ENCODE measurements at places on chromosomes 4 and X. TPM values are rescaled to one million over a fixed set of nuclear protein-coding genes. Genes with fewer than 3 reads are reported as not detected.

DNA sequence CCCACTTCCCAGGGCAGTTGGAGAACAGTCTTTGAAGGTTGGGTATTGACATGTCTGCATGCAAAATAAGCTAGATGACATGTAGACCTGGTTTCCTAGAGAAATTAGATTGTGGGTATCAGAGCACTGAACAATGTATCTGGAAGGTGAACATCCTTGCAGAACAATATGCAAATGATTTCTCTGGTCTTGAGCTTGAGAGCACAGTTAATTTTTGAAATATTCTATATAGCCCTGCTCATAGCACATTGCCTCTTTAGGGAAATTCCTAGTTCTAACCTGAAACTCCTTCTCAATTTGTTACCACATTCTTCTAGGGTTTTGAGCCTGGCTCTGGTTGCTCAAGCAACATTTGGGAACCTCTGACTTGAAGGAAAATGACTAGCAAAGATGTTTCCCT lies 41.6 kb upstream of the LAS1L start:
- H3K27me3 ChIP-seq = no peaks in the 10 kb centered on the region
- H3K36me3 ChIP-seq = no peaks in the 10 kb centered on the region
- H3K4me3 ChIP-seq = no peak overlapping the region

DNA sequence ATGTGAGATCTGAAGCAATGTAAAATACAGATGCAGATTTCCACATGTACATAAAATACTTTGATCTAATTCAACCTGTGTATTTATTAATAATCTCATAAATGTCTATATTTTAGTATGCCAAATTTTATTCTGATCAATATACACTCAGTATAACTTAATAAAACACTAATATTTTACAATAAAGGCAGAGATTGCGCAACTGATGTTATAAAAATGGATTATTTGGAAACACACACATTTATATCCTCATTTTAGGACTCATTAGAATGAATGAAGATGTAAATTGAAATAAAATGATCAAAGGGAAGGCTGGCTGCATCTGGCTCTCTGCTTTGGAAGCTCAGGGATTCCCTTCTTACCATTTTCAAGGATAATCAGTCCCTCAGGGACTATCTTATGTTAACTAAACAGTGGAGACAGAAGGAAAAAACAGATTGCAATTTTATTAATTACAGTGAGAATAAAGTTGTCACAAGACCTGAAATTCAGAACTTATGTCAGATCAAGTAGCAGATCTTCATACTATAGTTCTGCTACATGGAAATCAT lies 900.9 kb upstream of the EPHA5 start:
- no peak overlapping the region for H3K27ac ChIP-seq
- H3K4me1 ChIP-seq = no peaks in the 10 kb centered on the region
- H3K36me3 ChIP-seq = no peaks in the 10 kb centered on the region
- no peak overlapping the region for H3K4me3 ChIP-seq
- no peak for DNase-seq
- no peaks in the 10 kb centered on the region for H3K27me3 ChIP-seq

DNA sequence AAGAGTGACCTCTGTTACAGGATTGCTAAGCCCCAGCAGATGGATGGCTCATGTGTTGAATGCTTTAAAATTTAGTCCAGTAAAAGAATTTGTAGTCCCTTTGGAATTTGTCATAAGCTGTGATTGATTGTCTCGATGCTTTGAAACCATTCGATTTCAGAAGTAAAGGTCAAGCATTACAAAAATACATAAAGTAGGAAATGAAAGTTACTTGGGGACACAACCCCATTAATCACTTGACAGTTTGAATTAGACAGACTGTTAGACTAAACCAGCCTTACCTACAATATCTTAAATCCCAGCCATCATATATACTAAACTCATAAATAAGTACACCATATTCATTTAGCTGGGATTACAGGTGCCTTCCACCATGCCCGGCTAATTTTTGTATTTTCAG lies 6.6 kb downstream of the REST start:
- no peak overlapping the region for H3K4me3 ChIP-seq
- no peak overlapping the region for H3K27ac ChIP-seq
- H3K27me3 ChIP-seq = no peaks in the 10 kb centered on the region
- peaks cover 50% of the 10 kb centered on the region for H3K36me3 ChIP-seq

- H3K4me1 ChIP-seq = no peaks in the 10 kb centered on the region
- H3K36me3 ChIP-seq = no peaks in the 10 kb centered on the region
- no peaks in the 10 kb centered on the region for H3K27me3 ChIP-seq
Measured at GRCh38 chr4:13722649-13723048, 95.1 kb upstream of the BOD1L1 start.

GRCh38 chrX:110171442-110171841 lies 146.4 kb downstream of the AMMECR1 start:
- H3K4me1 ChIP-seq = peaks cover 4% of the 10 kb centered on the region
- H3K4me3 ChIP-seq = no peak overlapping the region
- H3K27ac ChIP-seq = no peak overlapping the region
- DNase-seq = no peak

DNA sequence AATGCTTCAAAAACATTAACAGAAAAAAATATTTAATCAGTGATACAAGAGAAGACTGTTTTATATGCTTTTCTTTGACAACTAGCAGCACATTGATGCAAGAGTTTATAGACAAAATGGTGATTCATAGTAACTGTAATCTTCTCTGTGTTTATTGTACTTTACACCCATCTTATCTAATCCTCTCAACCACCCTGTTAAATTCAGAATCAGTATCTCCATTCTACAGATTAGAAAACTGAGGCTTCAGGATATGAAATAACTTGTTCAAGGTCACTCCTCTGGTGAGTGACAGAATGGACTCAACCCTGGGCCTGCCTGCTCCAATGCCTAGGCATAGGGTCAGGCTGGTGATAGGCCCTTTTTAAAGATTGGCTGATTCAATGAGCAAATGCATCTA lies 26.1 kb upstream of the TMEM184C start:
- H3K36me3 ChIP-seq = no peaks in the 10 kb centered on the region
- H3K4me3 ChIP-seq = no peak overlapping the region
- H3K27ac ChIP-seq = no peak overlapping the region
- H3K27me3 ChIP-seq = peaks cover 10% of the 10 kb centered on the region
- H3K4me1 ChIP-seq = no peaks in the 10 kb centered on the region

GRCh38 chr4:28269426-28269825 lies 1408.8 kb downstream of the STIM2 start:
- H3K4me1 ChIP-seq = no peaks in the 10 kb centered on the region
- H3K27me3 ChIP-seq = no peaks in the 10 kb centered on the region
- H3K4me3 ChIP-seq = no peak overlapping the region
- no peak for DNase-seq

DNA sequence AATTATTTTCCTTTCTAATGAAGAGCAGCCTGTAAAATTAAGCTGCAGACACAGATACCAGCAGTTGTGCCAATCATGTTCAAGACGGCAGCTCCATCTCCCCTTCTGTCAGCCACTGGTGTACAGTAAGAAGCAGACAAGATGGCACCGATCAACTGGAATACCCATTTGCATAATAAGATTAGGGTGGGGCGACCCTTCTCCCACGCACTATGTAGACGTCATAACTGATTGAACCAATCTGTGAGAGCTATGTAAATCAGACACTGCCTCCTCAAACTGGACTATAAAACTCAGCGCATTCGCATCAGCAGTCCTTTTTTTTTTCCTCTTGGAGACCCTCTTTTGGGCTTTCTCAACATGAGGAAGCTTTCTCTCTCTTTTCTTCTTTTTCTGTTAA lies 40.4 kb upstream of the INTS6L start:
- peaks cover 5% of the 10 kb centered on the region for H3K4me1 ChIP-seq
- no peak overlapping the region for H3K4me3 ChIP-seq
- no peaks in the 10 kb centered on the region for H3K36me3 ChIP-seq
- no peak overlapping the region for H3K27ac ChIP-seq

GRCh38 chrX:4851534-4851933 lies 1138.1 kb upstream of the PRKX start:
- no peak overlapping the region for H3K4me3 ChIP-seq
- DNase-seq = no peak
- H3K36me3 ChIP-seq = no peaks in the 10 kb centered on the region
- H3K27me3 ChIP-seq = no peaks in the 10 kb centered on the region
- H3K27ac ChIP-seq = no peak overlapping the region

- no peaks in the 10 kb centered on the region for H3K36me3 ChIP-seq
- H3K27ac ChIP-seq = no peak overlapping the region
- no peak overlapping the region for H3K4me3 ChIP-seq
- no peaks in the 10 kb centered on the region for H3K4me1 ChIP-seq
Measured at GRCh38 chrX:135931644-135932487, 38.4 kb downstream of the SAGE1 start.

GRCh38 chr4:138616775-138617174 lies 374.6 kb upstream of the SLC7A11 start:
- no peak overlapping the region for H3K4me3 ChIP-seq
- no peaks in the 10 kb centered on the region for H3K36me3 ChIP-seq
- DNase-seq = no peak
- no peaks in the 10 kb centered on the region for H3K4me1 ChIP-seq

DNA sequence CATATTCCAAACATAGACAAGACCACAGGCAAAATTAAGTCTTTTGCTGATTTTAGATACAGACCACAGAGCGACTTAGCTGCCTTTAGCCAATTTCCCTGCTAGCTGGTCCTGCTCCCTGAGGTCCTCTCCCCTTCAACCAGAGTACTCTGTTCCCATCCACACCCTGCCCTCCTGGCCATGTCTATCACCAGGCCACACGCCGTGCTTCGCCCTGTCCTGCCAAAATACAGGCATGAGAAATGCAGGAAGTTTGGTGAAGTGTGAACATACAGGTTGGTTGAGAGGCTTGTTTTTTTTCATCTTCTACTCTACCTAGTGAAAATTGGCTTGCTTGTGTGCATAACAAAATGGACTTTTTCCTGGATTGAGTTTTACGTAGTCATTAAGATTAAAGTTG lies 226.2 kb upstream of the TENM3 start:
- H3K4me1 ChIP-seq = no peaks in the 10 kb centered on the region
- DNase-seq = no peak
- no peaks in the 10 kb centered on the region for H3K27me3 ChIP-seq
- no peaks in the 10 kb centered on the region for H3K36me3 ChIP-seq
- H3K27ac ChIP-seq = no peak overlapping the region
- H3K4me3 ChIP-seq = no peak overlapping the region

DNA sequence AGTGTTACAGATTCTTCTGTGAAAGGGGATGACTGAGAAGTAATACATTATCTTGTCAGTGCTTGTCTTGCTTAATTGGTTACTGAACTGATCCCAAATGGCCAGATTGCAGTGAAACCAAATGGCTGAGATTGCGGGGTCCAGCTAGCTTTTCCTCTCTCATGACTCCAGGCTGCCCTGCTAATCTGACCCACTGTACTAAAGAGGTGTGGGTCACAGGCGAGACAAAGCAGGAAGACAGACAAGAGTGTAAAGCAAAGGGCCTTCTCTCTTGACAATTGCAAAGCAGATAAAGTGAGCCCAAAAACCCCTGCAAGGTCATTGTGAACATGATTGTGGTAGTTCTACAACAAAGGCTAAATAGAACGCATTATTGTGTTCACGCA lies 2.1 kb downstream of the TMEM150C start:
- no peak overlapping the region for H3K4me3 ChIP-seq
- no peak for DNase-seq
- H3K27ac ChIP-seq = no peak overlapping the region
- no peaks in the 10 kb centered on the region for H3K36me3 ChIP-seq
- peaks cover 59% of the 10 kb centered on the region for H3K27me3 ChIP-seq

DNA sequence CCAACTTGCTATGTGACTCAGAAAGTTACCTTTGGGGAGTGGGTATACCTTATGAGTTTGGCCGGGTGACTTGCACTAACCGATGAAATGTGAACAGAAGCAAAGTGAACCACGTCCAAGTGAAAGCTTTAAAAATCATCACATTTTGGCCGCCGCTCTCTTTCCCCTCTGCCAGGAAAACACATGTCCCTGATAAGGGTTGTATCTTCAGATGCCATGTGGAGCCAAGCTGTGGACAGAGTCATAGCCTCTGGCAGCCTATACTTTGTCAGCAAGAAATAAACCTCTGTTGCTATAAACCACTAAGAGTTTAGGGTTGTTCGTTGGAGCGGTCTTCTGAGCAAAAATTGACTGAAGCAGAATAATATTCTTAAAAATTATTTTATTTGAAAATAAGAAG lies 92.3 kb downstream of the PRDM5 start:
- H3K27me3 ChIP-seq = peaks cover 13% of the 10 kb centered on the region
- H3K4me1 ChIP-seq = peaks cover 2% of the 10 kb centered on the region
- no peak for DNase-seq

DNA sequence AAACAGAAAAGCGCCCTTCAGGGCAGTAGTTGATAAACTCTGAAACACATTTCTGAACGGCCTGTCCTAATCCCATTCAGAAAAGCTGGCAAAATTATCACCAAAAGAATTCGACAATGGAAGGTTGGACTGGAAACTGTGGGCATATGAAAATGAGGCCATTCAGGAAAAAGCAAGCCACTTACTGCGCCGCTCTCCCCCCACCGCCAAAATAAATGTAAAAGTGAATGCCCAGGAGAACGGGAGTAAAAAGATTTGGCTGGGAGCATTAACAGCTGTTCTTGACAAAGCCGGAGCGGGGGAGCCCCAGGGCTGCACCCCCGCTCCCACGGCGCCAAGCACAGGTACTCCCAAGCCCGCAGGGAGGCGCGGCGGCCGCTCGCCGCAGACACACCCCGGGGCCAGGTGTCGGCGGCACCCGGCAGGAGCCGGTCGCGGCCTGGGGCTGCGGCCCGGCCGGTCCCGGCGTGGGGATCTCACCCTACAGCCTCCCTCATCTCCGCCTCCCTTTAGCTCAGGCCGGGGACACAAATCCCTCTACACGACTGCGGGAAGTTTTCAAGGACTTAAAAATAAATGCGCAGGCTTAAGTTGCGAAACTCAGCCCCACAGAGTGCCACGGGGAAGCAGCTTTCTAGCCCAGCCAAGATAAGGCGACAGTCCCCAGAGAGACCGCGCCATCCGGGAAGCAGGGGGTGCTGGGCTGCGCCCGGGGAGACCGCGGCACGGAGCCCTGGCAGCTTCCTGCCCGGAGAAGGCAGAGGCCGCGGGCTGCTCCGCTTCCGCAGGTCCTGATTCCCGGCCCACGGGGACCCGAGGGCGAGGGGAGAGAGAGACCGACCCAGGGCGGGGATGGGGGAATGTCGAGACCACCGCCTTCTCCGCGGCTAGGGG lies 593 bp downstream of the SH3RF1 start:
- no peaks in the 10 kb centered on the region for H3K36me3 ChIP-seq
- peaks cover 9% of the 10 kb centered on the region for H3K4me1 ChIP-seq
- peak overlapping the region; percentile 75 for H3K4me3 ChIP-seq
- H3K27ac ChIP-seq = no peak overlapping the region

DNA sequence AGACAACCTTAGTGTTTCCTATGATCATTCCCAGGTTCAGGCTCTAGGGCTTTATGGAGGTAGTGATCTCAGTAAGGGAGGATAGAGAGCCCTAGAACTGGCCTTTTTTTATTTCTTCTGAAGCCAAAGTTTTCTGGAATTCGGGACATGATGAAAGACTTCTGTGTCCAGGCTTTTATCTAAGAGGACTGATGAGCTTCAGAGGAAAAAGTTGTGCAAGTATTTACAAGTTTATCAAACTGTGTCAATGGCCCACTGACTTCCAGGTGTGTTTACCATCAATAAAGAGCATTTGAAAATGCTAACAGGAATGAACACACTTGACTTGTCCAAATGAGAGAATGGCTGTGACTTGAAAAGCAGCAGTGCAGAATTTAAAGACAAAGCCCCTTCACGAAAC lies 254.6 kb downstream of the DCTD start:
- H3K4me3 ChIP-seq = no peak overlapping the region
- DNase-seq = no peak
- H3K36me3 ChIP-seq = no peaks in the 10 kb centered on the region
- no peak overlapping the region for H3K27ac ChIP-seq
- no peaks in the 10 kb centered on the region for H3K27me3 ChIP-seq

The YY2 gene
- total RNA-seq = 1.7 TPM

The FAM9B gene
- total RNA-seq = 0.87 TPM

The GLRB gene
- total RNA-seq = not detected

The ALB gene
- total RNA-seq = not detected

The SSX2 gene
- not detected for total RNA-seq

The ARX gene
- total RNA-seq = not detected

The IQSEC2 gene
- 0.14 TPM for total RNA-seq

The GPR34 gene
- total RNA-seq = not detected
